Activated CD4-positive, alpha-beta T cell treated with anti-CD3 and anti-CD28 coated beads for 1 hour (primary cell): ENCODE measurements at places on chromosomes 16 and 17.

- no peak for DNase-seq
Observed at GRCh38 chr16:84498859-84499620, 5.4 kb downstream of the MEAK7 start.

- no peak for DNase-seq
Observed at GRCh38 chr16:55039511-55039910, 108.8 kb downstream of the IRX5 start.

DNA sequence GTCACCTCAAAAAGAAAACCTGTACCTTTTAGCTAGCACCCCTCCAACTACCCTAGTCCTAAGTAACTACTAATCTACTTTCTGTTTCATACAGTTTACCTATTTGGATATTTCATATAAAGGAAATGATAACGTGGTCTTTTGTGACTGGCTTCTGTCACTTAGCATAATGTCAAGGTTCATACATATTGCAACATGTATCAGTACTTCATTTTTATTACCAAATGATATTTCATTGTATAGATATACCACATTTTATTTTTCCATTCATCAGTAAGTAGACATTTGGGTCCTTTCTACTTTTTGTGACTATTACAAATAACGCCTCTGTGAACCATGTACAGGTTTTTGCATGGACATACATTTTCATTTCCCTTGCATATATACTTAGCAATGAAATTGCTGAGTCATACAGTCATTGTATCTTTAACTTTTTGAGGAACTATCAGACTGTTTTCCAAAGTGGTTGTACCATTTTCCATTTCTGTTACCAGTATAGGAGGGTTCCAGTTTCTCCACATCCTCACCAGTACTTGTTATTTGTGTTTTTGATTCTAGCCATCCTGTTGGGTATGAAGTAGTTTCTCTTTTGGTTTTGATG lies 23.7 kb downstream of the MOSMO start:
- no peak for DNase-seq

- no peak for DNase-seq
Observed at GRCh38 chr17:81980122-81980521, 2.7 kb downstream of the ASPSCR1 start.

DNA sequence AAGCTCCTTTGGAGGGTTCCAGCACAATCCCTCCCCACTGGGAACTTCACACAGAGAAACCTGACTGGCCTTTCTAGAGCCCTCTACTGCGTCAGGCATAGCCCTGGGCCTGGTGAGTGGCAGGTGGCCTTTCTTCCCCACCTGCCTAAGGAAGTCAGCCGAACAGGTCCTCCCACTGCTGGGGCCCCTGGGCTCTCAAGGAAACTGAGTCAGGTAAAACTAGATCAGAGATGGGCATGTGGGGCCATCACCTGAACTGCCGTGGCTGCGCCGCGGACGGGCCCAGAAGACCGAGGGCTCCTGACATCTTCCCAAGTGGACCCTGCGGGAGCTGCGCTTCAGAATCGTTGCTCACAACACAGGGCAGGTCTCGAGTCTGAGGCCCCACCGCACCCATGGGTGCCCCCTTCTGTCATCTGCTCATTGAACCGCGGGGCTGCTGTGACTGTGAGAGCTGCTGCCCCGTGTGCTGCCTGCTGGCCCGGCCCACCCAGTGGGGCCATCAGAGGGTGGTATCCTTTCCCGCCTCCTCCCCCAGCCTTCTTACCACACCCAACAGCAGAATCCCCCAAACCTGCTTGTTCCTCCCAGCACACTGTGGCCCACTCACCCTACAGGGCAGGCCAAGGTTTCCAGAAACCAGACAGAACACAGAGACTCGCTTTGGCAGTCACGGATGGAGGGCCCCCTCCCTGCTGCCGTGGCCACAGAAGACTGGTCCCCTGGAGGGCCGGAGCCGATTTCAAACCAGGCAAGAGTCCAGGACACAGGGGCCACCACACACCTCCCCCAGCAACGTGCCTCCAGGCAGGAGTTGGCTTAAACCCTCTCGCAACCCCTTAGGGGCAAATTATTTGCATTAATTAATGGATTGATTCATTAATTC lies 81.1 kb downstream of the TBC1D16 start:
- no peak for DNase-seq

DNA sequence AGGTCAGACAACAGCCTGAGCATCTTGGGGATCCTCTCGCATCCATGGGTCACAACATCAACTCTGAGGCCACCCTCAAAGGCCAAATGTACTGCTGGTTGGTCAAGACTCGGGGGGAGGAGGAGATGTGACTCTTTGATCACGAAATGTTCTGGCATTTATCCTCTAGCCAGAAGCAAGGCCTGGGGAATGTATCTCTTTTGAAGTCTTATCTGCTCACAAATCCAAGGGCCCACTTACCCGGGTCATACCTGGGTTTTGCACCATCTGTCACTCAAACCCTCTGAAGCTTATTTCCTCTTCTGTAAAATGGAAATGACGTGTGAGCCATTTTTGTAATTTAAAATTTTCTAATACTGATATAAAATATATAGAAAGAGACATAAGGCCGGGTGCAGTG lies 13.2 kb downstream of the CA7 start:
- no peak for DNase-seq

DNA sequence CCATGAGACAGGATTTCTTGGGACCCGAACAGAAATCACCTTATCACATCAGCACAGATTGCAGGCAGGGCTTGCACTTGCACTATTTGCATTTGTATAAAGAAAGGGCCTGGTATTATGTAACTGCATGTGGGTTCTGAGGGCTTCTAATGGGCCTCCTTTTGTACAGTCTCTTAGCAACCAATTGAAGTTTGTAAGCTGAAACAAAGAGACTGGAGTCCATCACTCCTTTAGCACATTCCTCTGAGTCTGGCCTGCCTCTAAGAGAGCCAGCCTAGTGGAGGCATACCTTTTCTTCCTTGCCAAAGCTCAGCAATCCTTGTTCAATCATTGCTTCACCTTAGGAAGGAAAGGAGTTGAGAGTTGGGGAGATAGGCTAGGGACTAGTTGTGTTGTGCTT lies 387.1 kb downstream of the XYLT1 start:
- DNase-seq = no peak

GRCh38 chr17:47205419-47205963 lies 3.7 kb upstream of the MYL4 start:
- DNase-seq = peak; percentile 54

DNA sequence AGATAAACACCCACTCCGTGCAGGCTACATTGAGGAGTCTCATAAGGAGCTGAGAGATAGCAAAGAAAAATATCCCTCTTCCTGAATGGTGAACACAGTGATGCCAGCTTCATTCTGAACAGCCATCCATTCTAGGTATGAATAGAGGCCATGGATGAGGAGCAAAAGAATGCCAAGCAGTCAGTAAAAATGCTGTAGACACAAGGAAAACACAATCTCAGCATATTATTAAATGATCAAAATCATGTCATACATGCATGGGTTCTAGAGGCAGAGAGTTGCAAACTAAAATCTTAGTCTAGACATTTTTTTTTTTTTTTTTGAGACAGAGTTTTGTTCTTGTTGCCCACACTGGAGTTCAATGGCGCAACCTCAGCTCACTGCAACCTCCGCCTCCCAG lies 313.0 kb downstream of the SOX9 start:
- no peak for DNase-seq

DNA sequence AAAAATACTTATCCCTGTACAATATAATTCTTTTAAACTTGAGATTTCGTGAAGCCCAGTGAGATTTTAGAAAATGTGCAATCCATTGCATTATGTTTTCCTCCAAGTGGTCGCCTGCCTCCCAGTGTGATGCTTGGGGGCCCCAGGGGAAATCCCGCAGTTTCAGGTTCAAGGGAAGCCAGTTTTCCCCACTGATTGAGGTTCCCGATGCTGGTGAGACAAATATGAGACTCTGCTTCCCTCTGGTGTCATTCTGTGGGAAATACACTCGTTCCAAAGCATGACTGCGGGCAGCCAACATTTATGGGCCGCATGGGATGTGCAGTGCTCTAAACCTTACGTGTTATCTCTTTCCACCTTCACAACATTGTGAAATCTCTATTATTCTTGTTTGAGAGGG lies 200.8 kb downstream of the PRKCB start:
- DNase-seq = no peak

GRCh38 chr16:10937068-10937859 lies 5.0 kb downstream of the DEXI start:
- DNase-seq = no peak
